ENCODE measurements at places on chromosomes 5 and 9.

- DNase-seq: peak; percentile 90
Measured at GRCh38 chr9:131349881-131350563, 43.9 kb upstream of the PRRC2B start.

GRCh38 chr5:142222866-142223558 lies 101.8 kb downstream of the SPRY4 start:
- no peak for DNase-seq

- DNase-seq: peak; percentile 52
Measured at GRCh38 chr5:83653669-83654068, 67.0 kb downstream of the HAPLN1 start.

DNA sequence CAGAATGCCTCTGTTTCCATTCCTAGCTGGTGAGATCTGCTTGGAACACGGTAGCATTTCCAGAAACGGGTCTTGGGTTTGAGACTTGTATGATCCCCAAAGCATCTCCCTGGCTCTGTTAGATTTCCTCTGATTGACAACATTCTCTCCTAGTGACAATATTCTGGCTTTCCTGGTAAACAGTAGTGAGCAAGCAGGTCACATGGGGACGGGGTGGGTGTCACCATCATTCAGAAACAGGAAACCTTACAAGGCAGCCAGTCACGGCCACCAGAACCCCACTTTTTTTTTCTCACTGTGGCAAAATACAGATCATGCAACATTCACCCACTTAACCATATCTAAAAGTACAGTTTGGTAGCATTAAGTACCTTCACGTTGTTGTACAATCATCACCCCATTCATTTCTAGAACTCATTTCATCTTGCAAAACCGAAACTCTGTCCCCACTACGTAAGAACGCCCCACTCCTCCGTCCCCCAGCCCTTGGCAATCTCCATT lies 90.1 kb upstream of the LMX1B start:
- DNase-seq: no peak

- no peak for DNase-seq
Measured at GRCh38 chr5:138330813-138331448, 673 bp downstream of the CDC25C start.

Data from choroid plexus epithelial cell (primary cell).